ENCODE measurements at places on chromosomes 3 and 15. TPM values are rescaled to one million over a fixed set of nuclear protein-coding genes. Genes with fewer than 3 reads are reported as not detected.

GRCh38 chr3:15051531-15051930 is 13.6 kb downstream of the MRPS25 start:
- peak; percentile 88 for DNase-seq

- no peak for DNase-seq
Observed at GRCh38 chr3:28612232-28612631, 263.6 kb upstream of the AZI2 start.

DNA sequence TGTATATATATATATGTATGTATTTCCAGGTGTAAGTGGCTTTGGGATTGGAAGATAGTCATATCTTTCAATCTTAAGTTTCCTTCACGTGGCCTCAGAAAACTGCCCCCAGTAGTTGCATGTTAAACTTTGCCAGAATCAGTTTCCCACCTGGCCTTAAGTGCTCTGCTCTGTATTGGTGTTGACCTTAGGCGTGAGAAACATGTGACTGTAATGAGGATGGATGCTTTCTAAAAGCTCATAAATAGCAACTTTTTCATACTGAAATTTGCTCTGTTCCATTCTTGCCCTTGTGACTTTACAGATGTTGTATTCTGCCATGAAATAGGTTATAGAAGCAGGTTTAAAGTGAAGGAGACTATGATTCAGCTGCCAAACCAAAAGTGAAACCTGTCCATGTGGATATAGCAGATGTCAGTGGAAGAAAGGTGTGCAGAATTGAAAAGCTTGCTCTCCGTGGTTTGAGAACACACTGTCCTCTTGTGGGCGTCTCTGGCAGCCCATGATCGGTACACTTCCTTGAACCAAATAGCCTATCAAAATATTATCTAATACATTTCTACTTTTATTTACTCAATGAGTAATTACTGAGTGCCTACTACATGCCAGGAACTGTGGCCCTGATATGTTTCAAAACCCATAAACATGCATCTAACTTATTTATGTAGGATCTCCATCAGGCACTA is 15.8 kb downstream of the SCG5 start:
- no peak for DNase-seq

GRCh38 chr3:188055388-188055787 is 98.6 kb upstream of the LPP start:
- DNase-seq, result no peak

DNA sequence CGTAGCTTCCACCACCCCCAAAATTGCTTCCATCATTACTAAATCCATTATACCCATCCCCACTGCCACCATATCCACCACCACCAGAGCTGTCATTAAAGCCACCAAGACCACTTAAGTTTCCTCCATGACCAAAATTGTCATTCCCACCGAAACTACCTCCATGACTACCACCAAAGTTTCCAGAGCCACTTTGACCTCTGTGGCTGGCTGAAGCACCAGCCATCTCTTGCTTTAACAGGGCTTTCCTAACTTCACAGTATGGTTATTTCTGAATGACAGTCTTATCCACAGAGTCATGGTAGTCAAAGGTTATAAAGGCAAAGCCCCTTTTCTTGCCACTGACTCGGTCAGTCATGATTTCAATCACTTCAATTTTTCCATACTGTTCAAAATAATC is 24.3 kb upstream of the DENND4A start:
- no peak for DNase-seq

GRCh38 chr15:100628746-100629145 is 26.4 kb downstream of the ASB7 start:
- no peak for DNase-seq

- DNase-seq, result no peak
Observed at GRCh38 chr15:78004222-78004727, 73.2 kb downstream of the TBC1D2B start.

DNA sequence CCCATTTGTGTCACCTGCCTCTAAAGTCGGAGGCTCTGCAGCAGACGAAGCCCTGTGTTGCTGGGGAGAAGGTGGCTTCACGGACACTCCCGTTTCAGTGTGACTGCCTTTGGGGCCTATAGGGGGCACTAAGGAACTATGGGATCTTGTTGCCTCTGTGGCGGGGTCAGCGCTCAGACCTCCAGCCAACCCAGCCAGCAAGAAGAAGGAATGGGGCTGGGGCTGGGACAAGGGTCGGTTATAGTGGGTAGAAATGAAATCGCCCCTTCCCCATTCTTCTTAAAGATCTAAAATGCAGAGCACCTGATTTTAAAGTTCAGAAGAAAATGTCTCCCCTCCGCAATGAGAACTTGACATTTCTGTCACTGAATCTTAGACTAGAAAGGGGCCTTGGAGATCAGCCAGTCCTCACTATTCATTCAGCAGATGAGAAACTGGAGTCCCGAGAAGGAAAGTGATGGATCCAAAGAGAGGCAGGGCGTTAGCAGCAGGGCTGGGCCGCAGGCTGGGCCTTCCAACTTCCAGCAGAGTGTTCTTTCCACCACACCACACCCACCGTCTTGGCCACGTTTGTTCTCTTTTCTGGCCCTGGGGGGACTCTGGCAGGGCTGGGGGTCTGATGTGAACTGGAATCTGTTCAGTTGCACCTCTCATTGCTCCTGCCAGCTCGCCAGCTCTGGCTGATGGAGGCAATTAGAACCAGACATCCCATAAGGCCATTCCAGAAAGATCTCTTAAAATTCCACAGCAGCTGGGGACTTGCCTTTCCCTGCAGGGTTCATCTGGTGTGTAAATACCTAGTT is 195.4 kb downstream of the OPA1 start:
- peak; percentile 87 for DNase-seq

- no peak for DNase-seq
Observed at GRCh38 chr15:43469867-43470266, 23.1 kb downstream of the TP53BP1 start.

DNA sequence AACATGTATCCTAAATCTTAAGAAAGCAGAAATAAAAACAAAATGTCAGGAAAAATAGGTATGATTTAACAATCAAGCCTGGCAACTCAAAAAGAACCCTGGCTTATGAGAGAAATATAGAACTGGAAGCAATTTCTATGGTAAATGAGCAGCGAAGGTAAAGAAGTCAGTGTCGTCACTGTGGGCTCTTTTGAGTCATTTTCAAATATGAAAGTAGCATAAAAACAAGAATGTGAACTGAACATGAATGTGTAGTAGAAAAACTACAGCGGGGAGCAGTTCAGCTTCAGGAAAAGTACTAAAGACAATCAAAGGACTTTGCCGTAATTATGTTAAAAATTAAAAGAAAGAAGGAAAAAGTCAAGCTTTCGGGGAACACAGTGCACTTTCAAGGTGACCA is 17.5 kb downstream of the LSG1 start:
- no peak for DNase-seq

DNA sequence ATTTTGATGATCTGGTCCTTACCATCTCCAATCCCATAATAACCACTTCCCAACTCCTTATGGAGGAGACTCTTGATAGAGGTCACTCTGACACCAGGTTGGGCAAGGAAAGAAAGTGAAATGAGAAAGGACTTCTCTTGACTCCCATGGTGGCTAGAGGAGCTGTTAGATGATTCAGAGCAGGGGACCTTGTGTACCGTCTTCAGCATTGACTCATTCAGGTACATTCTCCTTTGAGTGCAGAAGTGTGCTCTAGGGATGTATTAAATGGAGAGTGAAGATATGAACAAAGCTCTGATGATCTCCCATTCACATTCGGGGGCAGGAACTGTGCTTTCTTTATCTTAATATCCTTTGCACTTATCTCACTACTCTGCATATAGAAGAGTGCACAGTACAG is 46.3 kb upstream of the GAP43 start:
- DNase-seq, result no peak

DNA sequence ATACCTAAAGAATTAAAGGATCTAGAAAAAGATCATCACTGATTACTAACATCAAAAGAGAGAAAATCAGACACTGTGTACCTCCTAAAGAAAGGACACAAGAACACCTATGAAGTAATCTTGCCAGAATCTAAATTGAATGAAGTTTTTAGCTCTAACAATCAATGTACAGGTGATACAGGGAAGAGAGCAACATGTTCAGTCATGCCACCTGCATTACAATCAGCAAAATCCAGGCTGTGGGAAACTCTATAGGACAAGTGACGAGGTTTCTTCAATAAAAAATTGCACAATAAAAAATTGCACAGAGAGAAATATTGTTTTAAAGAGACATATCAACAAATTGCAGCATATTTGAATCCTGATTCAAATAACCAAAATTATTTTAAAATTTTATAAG is 93.3 kb downstream of the SEMA5B start:
- DNase-seq, result no peak

DNA sequence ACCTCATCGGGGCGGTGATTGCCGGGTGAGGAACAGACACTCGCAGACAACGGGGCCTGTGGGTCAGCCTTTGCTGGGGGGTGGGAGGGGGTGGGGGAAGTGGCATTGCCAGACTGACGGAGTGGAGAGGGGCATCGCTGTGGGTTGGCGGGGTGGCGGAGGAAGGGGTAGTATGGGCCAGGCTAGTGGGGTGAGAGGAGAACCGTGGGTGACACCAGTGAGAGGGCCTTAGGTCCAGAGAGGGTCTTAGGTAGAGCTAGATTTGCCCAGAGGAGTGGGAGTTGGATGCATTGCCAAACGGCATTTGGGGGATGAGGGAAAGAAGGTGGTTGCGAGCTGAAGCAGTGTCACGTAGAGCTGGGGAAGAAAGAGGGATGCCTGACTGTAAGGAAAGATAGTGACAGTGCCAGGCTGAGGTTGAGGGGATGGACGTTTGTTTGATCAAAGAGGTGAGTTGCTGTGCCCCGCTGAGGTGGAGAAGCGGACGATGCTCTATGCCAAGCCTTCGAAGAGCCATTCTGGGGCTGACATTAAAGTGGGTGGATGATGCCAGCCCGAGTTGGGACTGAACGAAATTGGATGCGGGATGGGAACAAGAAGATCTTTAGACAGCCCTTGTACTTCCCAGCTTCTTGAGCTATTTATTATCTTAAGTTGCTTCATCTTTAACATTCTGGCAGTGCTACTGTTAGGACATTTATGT is 572 bp downstream of the DNAJB11 start:
- no peak for DNase-seq

GRCh38 chr3:72317491-72317890 is 530.8 kb downstream of the SHQ1 start:
- DNase-seq, result no peak

DNA sequence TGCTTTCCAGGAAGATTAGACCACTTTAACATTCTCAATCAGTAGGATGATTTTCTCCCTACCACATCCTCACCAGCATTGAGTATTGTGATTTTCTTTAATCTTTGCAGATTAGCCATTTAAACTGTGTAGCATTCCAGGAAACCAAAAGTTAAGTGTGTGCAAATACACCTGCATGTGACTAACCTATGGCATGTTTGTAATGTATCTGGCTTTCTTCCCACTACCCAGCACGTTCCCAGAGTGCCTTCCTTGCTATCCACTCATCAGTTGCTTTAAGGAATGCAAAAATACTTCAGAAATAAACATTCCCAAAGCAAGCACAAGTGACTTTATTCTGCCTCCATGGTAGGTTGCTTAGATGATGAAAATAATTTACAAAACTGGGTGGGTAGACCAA is 74.2 kb downstream of the ATG7 start:
- no peak for DNase-seq

DNA sequence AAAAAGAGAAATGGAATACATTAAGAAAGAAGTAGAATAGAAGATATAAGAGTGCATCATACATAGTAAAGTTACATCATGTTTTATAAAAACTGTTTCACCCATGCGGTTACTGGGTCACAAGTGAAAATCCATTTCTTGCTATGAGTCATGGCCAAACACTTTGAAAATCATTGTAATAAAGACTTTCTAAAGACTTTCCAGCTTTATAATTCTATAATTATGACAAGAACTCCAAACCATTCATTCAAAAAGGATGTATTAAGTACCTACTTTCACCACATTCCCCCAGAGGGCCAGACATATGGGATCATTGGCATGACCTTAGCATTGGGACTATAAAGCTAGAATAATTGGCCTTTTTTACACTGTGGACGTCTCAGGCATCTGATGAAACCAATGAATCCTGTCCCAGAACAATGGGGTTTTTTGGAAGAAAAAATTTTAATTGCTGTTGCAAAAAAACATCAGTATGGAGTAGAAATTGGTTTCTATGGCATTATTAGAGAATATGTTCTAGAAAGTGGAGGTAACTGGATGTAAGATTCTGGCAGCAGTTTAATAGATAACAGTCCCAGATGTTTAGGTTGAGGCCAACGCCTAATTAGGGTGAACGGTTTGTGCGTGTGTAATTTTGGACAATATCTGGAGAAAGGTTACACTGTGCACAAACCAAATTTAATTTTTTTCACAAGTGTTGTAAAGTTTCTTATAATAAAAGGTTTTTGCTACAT is 3.3 kb upstream of the SKIC8 start:
- DNase-seq, result no peak

GRCh38 chr3:132435911-132436425 is 18.7 kb downstream of the DNAJC13 start:
- no peak for DNase-seq

GRCh38 chr3:115381573-115381912 is 234.5 kb upstream of the ZBTB20 start:
- no peak for DNase-seq

DNA sequence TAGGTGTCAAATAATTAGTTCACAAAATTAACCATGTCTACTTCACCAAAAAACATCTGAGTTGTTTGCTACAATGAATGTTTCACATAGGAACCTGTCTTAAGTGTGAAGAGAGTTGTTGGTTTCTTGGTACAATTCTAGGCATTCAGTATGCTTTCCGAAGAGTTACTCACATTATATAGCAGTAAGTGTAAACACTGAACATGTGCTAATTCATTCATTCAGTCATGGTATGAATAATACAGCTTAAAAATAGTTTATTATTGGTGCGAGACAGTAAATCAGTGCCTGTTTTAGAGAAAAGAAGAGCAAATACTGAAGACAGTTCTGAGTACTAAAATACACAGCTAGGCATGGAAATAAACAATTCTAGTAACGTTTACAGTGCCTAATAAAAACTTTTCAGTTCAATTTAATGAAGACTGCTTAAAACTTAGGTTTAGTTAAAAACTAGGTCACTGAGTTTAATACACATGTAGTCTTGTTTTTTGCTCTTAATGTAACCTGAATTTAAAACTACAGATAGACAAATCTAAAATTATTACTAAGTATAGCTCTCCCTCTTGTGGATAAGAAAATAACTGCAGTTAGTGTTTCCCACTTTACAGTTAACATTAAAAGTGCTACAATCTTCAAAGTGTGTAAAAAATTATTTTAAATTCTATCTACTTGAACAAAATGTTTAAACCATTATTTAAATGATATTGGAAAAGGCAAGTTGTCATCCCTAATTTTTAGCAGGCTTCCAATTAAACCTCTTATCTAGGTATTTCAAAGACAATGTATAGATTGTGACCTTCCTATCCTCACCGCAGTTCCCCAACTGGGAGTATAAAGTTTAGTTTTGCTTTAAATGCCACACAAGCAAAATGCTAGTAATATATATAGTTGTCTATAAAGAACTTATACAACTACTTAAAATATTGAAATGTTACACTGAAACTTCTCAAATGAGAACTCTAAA is 20.1 kb upstream of the ZCWPW2 start:
- DNase-seq, result no peak

- DNase-seq, result peak; percentile 84
Observed at GRCh38 chr3:126180477-126181397, at the start of gene ALDH1L1. TSS of gene ALDH1L1 (minus strand) at chr3:126180586. CDS start at chr3:126160979, 19,607 bp downstream.

GRCh38 chr3:185979721-185980121 is 41.9 kb upstream of the TRA2B start:
- DNase-seq, result no peak

Gene P3H2
- 72.7 TPM for total RNA-seq

Gene ADAMTS9
- 5.6 TPM for total RNA-seq

Gene IDH2
- total RNA-seq, result 67.6 TPM

Gene EPHA6
- 1.0 TPM for total RNA-seq

Gene ALS2CL
- total RNA-seq, result 4.9 TPM

Gene PLSCR2
- total RNA-seq, result 5.1 TPM

Gene CDHR4
- not detected for total RNA-seq

Gene OR5H15
- not detected for total RNA-seq

Gene CCR5
- not detected for total RNA-seq

Gene MOBP
- total RNA-seq, result 1.0 TPM

Measured in H7 (cell line).